ENCODE measurements at places on chromosomes 11 and 22. TPM values are rescaled to one million over a fixed set of nuclear protein-coding genes. Genes with fewer than 3 reads are reported as not detected.
A peak's percentile ranks its signal among the peaks of the same experiment; 100 is the strongest.

GRCh38 chr11:19275496-19275895 lies 34.8 kb upstream of the E2F8 start:
- no peak for DNase-seq

PTPRCAP gene
- 1.1 TPM for polyA plus RNA-seq

GRCh38 chr11:34053161-34053686 lies 1.7 kb downstream of the CAPRIN1 start:
- no peak for DNase-seq

DNA sequence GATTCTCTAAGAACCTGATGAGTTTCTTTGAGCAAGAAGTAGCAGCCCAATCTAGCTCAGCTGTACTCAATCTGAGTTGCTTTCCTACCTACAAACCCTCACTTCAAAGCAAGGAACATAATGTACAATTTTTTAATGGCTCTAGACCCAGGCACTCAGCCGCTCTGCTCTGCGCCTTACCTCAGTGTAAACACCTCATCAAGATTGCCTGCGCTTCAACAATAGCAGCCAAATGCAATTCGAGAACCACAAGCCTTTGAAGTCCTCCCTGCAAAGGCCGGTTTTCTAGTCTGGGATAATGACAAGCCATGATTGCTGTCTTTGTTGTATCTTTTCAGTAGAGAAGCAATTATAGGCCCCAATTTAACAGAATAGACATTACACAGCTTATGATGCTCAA lies 38.0 kb downstream of the JHY start:
- DNase-seq, result no peak

MMP12 gene
- not detected for polyA plus RNA-seq

TRPM5 gene
- 0.04 TPM for polyA plus RNA-seq

- DNase-seq, result no peak
Observed at GRCh38 chr22:47208630-47209029, 446.2 kb downstream of the TBC1D22A start.

DNA sequence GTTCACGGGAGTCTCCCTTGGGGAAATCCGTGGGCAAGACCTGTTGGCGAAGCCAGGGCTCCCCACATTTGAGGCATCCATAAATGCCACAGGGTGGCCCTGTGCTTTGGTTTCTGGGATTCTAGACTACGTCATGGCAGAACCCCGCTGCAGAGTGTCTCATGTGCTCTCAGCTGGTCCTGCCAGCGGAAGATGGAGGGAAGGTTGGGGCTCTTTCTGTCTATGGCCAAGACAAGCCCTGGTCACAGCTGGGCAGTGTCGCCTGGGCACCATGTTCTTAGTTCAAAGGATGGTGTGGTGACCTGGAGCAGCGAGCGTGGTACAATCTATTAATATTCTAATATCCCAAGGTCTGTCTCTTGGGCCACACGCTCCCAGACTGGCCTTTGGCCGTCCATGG lies 511.7 kb downstream of the TBC1D22A start:
- no peak for DNase-seq

OR8D4 gene
- 0.06 TPM for polyA plus RNA-seq

GRCh38 chr11:72579816-72580641 lies 94.2 kb downstream of the PDE2A start:
- no peak for DNase-seq

HBD gene
- not detected for polyA plus RNA-seq

CD6 gene
- 0.83 TPM for polyA plus RNA-seq

DNA sequence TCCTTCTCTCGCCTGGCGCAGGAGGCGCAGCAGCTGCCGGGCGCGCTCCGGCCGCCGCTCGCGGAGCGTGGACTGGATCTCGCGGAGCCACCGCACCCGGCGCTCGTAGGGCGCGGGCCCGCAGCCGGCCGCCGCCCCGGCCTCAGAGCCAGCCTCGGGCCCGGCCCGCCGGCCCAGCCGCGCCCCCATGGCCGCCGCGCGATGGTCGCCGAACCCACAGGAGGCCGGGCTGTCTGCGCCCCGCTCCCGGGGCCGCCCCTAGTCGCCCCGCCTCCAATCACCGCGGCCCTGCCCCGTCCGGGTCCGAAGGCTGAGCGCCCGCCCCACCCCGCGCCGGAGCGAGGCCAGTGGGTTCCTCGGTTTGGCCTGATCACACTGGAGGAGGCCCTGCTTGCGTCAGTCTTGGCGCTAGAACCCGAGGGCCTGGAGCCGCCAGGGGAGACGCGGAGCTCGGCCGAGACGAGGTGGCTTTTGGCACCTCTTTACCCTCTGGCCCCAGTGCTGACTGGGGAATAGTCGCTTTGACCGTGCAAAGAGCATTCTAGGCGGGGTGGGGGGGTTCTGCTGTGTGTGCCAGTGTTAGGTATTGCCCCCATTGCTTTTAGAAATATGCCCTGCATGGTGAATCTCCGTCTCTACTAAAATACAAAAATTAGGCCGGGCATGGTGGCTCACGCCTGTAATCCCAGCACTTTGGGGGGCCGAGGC lies at the start of gene LRRC75B:
TSS of gene LRRC75B (minus strand) at position 223 of the 708 bp plus-strand sequence. CDS start at position 189, 34 bp downstream.
- peak; percentile 24 for DNase-seq

FAM227A gene
- 1.1 TPM for polyA plus RNA-seq

- DNase-seq, result no peak
Observed at GRCh38 chr11:128582496-128583366, 4.6 kb downstream of the ETS1 start.

DNA sequence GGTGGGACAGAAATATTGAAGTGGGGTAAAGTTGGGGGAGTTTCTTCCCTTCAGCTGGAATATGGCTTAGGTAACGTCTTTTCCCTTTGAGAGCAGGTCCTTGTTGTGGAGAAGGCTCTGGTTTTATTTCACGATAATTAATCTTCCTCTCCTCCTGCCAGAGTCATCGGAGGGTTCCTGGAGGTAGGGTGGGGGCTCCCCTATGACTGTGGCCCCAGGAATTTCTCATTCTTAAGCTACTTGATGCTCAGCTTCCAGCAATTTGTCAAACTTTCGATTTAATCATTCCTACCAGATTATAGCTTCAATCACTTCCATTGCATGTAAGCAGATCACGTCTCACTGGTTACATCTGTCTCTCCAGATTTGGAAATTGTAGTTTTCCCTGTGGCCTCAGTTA lies 242.8 kb upstream of the PLET1 start:
- DNase-seq, result no peak

DNA sequence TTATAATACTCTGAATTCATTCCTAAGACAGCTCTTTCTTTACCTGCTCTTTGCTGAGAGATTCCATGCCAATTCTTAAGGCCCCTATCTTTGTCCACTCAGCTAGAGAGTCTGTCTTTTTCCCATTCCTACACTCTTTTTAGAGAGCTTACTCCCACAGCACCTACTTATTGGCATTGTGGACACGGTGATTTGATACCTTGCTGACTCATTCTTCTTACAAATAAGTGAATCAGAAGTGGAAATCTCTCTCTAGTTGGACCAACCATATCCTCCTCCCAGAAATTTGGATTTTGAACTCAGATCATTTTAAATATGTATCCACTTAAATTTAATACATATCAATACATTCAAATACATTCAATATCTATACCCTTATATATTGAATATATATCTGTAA lies 32.5 kb upstream of the OR6M1 start:
- DNase-seq, result no peak

GRCh38 chr22:36212901-36213300 lies 11.3 kb upstream of the APOL4 start:
- no peak for DNase-seq

DNA sequence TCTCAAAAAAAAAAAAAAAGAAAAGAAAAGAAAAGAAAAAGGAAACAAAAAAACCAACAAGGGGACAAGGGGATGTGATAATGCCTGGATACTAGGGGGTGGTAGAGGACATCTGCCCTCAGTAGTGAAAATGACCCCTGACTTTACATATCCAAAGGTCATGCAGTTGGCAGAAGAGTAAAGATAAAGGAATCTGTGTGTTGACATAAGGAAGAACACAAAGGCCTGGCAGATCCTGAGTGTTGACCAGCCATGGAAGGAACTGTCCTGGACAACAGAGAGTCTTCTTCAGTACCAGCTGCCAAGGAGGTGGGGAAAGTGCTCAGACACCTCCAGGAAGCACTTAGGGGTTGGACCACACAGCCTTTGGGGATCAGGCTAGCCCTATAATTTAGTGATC lies 12.6 kb downstream of the SLC43A1 start:
- DNase-seq, result no peak

OR51B4 gene
- not detected for polyA plus RNA-seq

- DNase-seq, result no peak
Observed at GRCh38 chr11:47980907-47981621, 705 bp downstream of the PTPRJ start.

VPREB1 gene
- polyA plus RNA-seq, result 0.19 TPM

GRCh38 chr11:11478687-11479086 lies 125.6 kb upstream of the CSNK2A3 start:
- no peak for DNase-seq

- DNase-seq, result no peak
Observed at GRCh38 chr11:38538866-38539680, 1941.0 kb upstream of the RAG2 start.

DNA sequence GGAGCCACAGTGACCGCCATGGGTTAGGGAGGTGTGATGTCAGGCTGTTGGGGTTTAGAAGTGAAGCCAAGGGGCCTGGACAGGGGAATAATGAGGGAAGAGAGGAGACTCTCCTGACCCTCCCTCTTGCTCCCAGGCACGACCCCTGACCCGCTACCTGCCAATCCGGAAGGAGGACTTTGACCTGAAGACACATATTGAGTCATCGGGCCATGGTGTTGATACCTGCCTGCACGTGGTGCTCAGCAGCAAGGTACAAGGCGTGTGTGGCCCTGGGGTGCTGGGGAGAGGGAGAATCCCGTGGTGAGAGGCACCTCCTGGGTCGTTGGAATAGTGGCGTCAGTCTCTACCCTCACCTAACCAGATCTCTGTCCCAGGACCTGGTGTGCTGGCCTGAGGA lies 29.5 kb downstream of the TREH start:
- no peak for DNase-seq

CCDC87 gene
- polyA plus RNA-seq, result 0.06 TPM

GRCh38 chr11:113339929-113340589 lies 25.7 kb downstream of the TTC12 start:
- DNase-seq, result no peak

OR6A2 gene
- polyA plus RNA-seq, result not detected

DNA sequence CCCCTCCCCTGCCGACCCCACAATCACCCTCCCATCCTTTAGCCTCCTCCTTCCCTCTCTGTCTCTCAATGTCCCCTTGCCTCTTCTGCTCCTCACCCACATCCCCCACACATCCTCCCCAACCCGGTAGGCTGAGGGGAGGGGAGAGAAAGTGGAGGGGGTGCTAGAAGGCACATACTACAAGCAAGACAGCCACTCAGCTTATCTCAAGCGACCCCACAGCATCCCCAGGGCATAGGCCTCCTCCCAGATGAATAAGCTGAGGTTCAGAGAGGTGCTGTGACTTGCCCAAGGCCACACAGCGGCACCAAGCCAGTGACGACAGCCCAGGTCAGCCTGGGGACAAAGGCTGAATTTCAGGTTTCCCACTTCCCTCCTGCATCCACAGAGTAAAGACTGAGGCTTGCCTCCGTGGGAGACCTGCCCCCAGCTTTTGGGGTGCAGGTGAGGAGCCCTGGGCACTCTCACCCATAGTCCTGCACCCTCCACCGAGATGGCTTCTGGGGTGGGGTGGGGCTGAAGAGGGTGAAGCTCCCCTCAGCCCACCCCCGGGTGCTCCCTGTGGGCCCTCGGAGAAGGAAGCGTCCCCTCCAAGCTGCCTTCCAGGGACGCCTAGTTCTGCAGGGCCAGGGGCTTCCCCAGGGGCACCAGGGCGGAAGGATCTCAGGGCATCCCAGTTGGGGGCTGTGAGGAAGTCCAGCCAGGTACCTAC lies 511 bp downstream of the RAC2 start:
- no peak for DNase-seq

ANO3 gene
- polyA plus RNA-seq, result 0.15 TPM

TMEM25 gene
- polyA plus RNA-seq, result 18.4 TPM

- DNase-seq, result no peak
Observed at GRCh38 chr11:80466570-80466969, 1025.7 kb upstream of the TENM4 start.

DNA sequence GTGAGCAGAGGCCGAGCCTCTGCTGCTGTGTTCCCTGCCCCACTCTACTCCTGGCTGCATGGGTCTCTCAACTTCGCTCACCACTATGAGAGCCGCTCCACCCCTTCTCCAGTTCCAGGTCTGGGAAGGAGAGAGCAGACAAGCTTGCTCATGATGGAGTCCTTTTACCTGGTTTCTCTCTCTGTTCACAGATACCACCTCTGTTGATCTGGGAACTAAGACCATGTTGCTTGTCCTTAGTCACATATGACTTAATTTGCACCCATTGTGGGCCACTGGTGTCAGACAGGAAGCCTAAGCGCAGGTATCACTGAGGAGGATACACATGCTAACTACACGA lies 26.8 kb downstream of the MCM5 start:
- DNase-seq, result no peak

DNA sequence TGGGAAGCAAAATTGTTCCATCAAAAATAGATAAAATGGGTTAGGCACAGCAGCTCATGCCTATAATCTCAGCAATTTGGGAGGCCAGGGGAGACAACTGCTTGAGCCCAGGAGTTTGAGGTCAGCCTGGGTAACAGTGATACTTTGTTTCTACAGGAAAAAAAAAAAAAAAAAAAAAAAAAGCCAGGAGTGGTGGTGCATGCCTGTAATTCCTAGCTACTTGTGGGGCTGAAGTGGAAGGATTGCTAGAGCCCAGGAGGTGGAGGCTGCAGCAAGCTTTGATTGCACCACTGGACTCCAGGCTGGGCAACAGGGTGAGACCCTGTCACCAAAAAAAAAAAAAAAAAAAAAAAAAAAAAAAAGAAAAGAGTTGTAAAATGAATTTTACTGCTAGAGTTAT lies 49.6 kb downstream of the KIF18A start:
- no peak for DNase-seq

GRCh38 chr11:32821517-32821916 lies 8.2 kb upstream of the PRRG4 start:
- DNase-seq, result no peak

SPDYC gene
- polyA plus RNA-seq, result not detected

OR4C6 gene
- not detected for polyA plus RNA-seq

DNA sequence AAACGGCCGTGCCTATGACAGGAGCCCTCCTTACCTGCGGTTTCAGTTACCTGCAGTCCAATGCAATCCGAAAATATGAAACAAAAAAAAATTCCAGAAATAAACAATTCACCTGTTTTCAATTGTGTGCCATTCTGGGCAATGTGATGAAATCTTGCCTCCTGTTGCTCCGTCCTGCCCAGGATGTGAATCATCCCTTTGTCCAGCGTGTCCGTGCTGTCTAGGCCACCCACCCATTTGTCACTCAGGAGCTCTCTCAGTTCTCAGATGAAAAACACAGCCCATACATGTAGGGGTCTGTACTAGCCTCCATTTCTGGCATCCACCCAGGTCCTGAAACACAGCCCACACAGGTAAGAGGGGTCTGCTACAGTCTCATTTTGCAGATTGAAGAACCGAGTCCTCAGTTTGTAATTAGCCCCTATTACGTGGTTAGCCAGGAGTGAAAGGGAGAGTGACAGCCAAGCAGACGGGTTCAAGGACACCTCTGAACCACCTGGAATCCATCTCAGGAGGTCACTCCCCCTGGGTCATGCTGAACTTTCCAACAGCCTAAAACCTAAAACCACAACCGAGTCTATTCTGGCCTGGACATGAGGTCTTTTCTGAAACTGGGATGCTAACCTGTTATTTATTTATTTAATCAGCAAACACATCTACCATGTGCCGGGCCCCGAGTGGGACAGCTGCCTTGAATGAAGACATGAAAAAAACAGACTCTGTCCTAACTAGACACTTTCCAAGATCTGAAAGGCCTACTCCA lies 317.2 kb downstream of the SHANK2 start:
- DNase-seq, result no peak
